ENCODE measurements at places on chromosomes 6 and 20.

- no peak for DNase-seq
These were observed 308.1 kb upstream of the EPHA7 start for GRCh38 chr6:93727447-93727846.

DNA sequence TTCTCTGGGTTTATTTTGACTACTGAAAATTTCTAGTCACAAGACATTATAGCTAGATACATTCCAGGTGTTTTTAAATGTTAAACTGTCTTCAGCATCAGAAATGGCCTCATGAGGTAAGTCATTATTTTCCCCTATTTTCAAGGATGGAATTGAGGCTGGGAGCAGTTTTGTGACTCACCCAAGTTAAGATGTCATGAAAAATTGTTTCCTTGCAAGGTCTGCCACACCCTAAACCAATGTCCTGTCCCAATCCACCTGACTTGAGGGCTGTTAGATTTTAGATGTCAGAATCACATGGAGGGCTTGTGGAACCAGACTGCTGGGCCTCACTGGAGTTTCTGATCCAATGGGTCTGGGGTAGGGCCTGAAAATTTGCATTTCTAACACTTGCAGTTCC is 16.9 kb downstream of the SLC22A3 start:
- no peak for DNase-seq

DNA sequence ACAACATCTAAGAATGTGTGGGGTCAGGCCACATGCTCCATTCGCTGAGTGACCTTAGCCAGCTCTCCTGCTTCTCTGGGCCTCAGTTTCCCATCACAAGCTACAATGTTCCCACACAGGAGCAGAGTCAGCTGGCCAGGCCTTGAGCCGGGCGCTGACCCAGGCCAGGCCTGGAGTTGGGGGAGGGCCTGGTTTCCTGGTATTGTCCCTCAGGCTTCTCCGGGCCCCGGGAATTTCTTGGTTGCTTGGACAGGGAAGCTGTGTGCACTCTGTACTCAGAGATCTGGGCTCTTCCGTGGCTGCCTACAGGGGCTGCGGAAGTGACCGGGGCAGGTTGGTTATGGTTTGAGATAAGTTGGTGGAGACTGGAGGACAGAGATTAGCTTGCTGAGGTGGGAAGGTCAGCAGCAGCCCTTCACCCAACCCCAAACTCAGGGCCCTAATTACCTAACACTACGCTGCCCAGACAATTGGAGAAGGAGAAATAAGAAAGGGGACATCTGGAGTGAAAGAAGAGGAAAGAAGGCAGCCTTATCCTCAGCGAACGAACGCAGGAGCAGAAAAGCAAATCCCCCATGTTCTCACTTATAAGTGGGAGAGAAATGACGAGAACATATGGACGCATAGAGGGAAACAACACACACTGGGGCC is 6.2 kb downstream of the TGM2 start:
- no peak for DNase-seq

GRCh38 chr6:42627674-42628073 is 63.8 kb downstream of the UBR2 start:
- DNase-seq, result no peak

GRCh38 chr6:16109659-16110305 is 19.1 kb upstream of the MYLIP start:
- no peak for DNase-seq

- DNase-seq, result no peak
These were observed 108.4 kb downstream of the SLC16A10 start for GRCh38 chr6:111195656-111196055.

DNA sequence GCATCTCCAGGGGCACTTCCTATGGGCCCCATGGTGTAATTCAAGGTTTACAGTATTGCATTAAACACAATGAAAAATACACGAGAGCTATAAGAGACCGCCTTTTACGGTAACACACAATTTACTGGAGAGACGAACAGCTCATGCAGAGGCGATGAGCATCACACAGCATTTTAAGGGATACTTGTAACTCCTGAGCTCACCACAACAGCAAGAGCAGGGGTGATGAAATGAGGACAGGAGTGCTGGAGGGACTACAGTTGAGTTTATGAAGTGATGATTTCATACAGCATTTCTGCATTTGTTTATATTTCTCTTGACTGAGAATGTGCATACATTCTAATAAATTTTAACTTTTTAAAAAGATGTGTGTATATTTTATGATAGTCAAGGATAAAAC is 113.9 kb downstream of the WDR27 start:
- DNase-seq, result no peak

- DNase-seq, result no peak
These were observed 110.3 kb upstream of the EYA4 start for GRCh38 chr6:133130863-133131262.

DNA sequence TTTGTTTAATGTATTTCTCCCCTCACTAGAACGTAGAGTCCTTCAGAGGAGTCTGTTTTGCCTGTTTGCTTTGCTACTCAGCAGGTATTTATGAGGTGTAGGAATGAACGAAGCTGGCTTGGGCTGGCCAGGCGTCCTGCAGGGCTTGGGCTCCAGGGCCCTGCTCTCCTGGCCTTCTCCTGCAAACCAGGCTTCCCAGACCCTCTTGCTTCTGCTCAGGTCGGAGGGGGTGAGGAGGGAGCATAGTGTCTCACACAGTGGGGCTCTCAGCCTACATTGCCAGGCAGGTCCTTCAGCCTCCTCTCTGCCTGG is 24.6 kb upstream of the MLN start:
- DNase-seq, result no peak

DNA sequence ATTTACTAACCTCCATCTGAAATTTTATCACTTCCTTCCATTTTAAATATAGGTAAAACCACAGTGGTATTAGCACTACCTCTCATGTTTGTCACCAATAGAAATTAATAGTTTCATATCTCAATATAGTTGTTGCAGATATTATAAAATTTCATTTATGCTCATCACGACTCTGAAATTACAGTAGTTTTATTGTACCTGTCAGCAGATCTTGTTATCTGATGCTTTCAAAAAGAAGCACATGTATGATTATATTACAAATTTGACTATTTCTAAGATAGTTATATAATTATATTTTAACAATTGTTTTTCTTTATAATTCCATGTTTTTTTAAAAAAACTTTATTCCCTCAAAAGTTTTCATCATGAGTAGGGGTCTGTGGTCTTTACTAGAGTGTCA is 4.8 kb downstream of the TAAR5 start:
- no peak for DNase-seq

- DNase-seq, result no peak
These were observed 60.3 kb downstream of the BMP6 start for GRCh38 chr6:7786214-7786661.

DNA sequence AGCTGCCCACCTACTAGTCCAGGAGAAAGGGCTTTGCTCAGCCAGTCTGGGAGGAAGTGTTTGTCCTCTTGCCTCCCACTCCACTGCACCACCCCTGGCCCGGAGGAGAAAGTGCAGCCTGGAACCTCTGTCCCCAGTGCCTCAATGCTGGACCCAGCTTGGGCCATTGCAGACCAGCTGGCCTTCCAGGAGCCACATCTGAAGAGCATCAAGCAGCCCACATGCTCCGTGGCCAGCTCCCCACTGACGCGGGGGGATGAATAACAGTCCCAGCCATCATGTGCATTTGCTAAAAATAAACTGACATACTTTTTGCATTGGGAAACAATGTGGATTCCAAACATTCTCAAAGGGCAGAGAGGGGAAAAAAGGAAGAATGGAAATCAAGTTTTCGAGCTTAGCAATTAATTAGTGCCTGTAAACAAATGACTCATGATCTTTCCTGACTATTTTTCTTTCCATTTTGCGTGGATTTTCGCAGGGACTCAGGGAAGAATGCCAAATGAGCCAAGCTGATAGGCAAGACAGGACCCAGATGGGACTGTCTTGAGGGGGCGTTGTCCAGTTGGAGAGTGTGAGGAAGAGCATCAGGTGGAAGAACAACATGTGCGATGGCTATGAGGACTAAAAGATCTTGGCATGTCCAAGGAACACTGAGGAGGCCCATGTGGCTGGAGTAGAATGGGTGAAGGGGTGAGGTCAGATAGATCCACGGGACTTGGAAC is 34.1 kb downstream of the CEBPB start:
- DNase-seq, result no peak

DNA sequence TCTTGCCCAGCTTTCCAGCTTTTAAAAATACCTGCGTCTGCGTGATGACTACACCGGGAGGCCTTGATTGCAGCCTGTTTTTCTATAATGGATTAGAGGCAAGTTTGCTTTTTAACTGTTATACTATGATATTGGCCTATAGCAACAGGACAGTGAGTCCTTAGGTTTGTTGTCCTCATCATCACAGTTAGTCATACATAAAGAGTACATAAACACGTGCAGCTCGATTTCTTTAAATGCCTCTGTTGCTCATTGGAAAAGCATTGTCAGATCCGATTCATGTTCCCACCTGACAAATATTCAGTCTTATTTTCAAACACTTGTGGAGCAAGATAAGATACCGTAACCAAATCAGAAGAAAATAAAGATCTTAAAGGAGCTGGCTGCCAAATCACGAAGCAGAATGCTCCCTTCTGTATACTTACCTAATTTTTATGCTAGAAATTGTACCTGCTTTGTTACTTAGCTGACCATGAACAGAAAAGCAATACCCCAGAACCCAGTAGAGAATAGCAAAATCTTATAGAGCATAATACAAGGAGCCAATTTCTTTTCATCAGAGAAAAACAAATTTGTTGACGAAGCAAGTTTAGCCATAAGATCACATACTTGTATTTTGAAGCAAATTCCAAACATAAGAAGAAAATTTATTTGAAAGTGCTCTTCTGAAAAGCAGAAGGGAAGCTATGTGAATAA is 100.4 kb downstream of the TMEM200A start:
- no peak for DNase-seq

- DNase-seq, result no peak
These were observed 72.1 kb downstream of the CBFA2T2 start for GRCh38 chr20:33561692-33562601.

- DNase-seq, result no peak
These were observed 15.9 kb downstream of the NT5E start for GRCh38 chr6:85465762-85466161.

DNA sequence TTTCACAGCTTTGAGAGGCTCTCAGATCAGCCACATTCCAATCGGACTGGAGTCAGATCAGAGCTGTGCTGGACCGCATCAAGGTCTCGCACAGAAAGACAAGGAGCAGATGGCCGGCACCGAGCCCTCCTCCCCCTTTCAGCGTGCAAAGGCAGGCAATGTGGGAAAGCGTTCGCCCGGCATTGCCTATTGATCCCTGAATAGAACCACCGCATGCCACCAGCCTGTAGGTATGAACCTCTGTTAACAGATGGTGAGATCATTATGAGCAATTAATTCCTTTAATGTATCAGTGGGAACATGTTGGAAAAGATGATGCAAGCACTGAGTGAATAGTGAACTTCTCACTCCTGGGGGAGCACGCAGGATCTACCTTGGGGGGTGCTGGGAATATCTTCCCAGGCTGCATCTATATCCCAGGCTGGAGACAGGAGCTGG is 117.5 kb upstream of the ID4 start:
- no peak for DNase-seq

GRCh38 chr6:120588424-120588823 is 745.9 kb downstream of the TBC1D32 start:
- no peak for DNase-seq

- no peak for DNase-seq
These were observed 205.9 kb downstream of the BMP7 start for GRCh38 chr20:57060407-57061050.

DNA sequence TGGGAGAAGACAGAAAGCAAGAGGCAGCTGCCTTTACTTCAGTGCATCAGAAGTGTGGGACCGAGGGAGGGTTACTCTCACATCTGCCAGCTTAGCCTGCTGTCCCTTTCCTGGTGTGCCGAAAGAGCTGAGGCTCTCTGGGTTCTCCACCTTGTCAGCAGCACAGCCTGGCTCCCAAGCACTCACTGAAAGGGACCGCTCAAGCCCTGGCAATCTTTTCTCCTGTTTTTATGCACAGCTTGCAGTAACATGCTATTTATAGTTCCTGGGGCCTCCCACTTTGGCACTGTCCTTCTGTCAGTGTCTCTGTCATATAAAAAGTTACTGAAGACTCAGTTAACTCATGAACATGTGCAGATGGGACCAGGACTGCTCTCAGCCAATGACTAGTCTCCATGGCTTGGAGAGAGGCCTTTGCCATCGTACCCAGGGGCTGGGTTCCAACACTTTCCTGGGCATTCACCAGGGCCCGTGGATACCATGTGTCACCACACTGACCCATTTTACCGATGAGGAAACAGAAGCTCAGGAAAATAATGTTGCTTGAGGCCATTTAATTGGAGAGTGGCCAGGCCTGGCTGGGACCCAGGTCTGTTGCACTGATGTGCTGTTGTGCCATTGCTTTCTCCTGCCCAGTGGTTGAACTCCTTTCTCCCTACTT is 46.2 kb downstream of the PANK2 start:
- no peak for DNase-seq

DNA sequence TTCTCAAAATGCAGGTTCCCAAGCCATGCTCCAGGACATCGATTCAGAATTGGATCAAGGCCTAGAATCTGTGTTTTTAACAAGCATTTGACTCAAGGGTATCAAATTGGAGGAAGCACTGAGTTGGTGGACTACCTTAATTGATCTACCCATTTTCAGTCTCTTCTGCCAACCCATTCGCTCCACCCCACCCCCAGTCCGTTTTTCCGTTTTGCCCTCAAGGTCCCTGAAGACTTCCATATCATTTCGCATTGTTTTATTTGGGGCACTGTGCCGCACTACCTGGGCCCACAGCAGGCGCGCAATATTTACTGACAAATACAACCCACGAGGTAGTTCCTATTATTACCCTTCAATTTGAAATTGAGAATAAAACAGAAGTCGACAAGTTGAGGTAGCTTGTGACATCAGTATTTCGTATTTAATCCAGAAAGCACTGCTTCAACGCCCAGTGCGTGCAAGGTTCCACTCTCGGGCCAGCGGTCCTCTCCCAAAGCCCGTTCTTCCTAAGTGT is 557 bp upstream of the DHX35 start:
- no peak for DNase-seq

- DNase-seq, result no peak
These were observed 109.9 kb downstream of the FYN start for GRCh38 chr6:111763381-111763780.

- DNase-seq, result no peak
These were observed 478.9 kb downstream of the NKAIN2 start for GRCh38 chr6:124282541-124282940.

- DNase-seq, result no peak
These were observed 6.0 kb upstream of the TRIM26 start for GRCh38 chr6:30219244-30219643.

GRCh38 chr6:65117817-65118409 is 589.1 kb downstream of the EYS start:
- DNase-seq, result no peak

GRCh38 chr20:18380908-18381529 is 85.8 kb downstream of the DZANK1 start:
- DNase-seq, result no peak

- DNase-seq, result no peak
These were observed 41.7 kb downstream of the ARFGEF2 start for GRCh38 chr20:48962976-48963771.

Data from activated naive CD4-positive, alpha-beta T cell (primary cell).